Stimulated activated CD4-positive, alpha-beta T cell treated with anti-CD3 and anti-CD28 coated beads, Interleukin-1b, Interleukin-23, amount 100 ng/mL, for 1 hour (primary cell): ENCODE measurements at places on chromosomes 2 and 18.

DNA sequence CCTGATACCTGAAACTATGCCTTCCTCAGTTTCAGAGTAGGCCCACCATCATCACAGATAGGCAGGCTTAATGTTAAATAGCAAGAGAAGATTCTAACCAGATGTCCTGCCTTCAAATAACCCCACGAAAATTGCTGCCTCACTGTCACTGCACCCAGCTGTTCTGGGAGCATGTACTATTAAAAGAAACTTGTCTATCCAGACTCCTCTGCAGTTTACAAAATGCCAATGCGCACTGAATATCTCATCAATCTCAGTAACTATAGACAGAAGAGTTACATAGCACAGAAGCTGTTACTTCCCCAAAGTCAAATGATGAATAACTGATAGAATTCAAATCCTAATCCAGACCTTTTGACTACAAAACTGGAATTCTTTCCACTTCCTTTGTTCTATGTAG, 43.9 kb downstream of the WDR75 start:
- no peak for DNase-seq

DNA sequence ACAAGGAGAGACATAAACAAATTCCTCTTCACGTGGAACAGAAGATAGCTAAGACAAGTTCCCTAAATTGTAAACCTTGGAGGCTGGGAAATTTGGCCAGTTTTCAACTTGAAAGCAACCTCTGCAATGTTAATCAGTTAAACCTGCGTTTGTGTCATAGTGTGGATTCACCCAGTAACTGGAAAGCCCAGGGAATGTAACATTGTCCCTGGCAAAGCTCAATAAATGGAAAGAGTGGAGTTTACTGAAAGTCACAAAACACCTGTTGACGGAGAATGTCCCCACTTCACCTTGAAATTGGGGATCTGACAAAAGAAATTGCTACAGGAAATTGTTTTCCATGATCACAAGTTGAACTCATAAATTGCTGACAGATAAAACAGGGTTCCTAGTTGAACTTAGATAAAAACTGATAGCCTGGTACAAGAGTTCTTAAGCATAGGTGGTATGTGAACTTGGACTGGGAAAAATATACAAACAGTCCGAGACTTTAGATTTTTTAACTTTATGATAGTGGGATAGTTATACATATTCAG, 15.0 kb upstream of the ME2 start:
- no peak for DNase-seq

GRCh38 chr2:59277671-59278070, 1036.5 kb upstream of the FANCL start:
- no peak for DNase-seq

DNA sequence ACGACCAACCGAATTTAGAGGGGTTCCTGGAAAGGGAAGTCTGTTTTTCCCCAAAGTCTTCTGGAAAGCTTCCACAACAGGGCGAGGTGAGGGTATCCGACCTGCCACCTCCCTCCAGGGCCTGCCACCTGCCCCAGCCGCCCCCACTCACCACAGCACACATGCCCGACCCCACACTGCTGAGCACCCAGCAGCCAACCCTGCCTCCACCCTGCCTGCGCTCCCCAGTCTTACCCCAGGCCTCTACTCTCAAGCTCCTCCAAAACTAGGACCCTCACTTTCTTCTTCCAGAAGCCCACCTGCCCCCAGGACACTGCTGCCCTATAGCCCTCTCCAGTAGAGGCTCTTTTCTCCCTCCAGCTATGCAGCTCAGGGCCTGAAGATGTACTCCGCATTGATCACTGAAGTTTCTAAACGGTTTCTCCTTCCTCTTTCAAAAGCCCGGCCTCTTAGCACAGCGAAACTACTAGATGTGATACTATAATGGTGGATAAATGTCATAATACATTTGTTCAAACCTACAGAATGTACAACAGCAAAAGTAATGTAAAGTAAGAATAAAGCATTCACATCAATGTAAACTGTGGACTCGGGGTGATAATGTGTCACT, 128.8 kb upstream of the SLC1A4 start:
- no peak for DNase-seq

- no peak for DNase-seq
Observed at GRCh38 chr2:233816334-233816733, 38.0 kb downstream of the HJURP start.

DNA sequence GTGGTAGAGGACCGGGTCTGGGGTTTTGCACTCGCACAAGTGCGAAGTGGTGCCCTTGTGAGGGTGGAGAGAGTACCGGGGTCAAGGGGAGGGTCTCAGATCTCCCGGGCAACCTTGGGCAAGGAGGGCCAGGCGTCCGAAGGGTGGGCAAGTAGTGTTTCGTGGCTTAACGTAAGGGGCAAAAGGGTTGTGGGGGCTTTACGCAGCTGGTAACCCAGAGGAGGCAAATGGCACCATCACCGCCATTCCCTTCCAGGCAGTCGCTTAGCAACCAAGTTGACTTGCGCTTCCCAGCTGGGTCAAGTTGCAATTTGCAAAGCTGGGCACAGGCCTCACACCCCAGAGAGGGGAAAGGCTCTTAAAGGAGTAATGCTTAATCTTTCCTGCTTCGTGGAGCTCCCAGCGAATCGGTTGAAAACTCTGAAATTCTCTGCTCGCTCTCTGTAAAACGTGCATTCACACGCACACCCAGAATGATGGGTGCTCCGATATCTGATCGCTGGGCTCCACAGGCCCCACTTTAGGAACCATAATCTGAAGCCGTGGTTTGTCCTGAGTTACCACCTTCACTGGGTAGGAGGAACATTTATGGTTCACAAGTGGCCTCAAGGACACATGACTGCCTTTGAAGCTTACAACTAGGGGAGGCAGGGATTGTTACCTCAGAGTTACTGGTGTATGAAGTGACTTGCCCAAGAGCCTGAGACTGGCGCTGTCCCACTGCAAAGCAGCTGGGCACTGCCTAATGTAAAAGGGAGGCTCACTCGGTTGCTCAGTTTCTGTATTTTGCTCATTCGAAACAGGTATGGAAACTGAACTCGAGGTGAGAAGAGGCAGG, 127.9 kb downstream of the UXS1 start:
- DNase-seq = no peak

DNA sequence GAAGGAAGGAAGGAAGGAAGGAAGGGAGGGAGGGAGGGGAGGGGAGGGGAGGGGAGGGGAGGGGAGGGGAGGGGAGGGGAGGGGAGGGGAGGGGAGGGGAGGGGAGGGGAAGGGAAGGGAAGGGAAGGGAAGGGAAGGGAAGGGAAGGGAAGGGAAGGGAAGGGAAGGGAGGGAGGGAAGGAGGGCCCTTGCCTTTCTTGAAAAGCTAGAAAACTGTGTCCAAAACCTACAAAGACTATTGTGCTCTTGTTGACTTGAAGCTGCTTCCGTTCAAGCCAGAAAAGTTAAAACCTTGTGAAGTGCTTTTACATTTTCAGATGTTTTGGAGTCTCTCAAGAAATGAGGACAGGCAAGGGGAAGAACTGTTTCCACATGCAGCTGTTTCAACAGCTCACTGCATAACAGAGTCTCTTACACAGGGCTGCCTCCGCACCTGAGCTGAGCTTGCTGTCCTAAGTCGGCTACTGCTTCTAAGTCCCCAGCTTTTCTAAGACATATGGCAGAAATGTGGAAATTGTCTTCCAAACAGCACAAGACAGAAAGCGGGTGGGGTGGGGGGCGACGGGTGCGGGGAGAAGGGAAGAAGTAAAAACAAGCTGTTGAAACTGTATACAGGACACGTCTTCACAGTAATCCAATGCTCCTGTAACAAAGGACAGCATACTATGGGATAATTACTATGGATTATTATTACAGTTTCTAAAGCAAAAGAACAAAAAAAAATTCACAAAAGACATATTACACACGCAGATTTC, 46.1 kb downstream of the BCL11A start:
- no peak for DNase-seq

DNA sequence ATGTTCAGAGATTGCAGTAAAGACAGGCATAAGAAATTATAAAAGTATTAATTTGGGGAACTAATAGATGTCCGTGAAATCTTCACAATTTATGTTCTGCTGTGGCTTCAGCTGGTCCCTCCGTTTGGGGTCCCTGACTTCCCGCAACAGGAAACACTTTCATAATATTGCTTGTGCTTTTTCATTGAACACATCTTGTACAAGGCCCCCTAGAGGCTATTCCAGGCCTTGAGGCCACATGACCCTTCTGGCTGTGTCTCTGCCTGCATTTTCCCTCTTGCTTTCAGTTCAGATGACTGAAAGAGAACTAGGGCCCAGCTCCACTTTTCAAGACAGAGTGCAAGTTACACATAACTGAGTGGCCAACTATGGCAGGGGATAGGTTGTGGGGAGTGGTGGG, 164.1 kb downstream of the TMEM247 start:
- DNase-seq = no peak

DNA sequence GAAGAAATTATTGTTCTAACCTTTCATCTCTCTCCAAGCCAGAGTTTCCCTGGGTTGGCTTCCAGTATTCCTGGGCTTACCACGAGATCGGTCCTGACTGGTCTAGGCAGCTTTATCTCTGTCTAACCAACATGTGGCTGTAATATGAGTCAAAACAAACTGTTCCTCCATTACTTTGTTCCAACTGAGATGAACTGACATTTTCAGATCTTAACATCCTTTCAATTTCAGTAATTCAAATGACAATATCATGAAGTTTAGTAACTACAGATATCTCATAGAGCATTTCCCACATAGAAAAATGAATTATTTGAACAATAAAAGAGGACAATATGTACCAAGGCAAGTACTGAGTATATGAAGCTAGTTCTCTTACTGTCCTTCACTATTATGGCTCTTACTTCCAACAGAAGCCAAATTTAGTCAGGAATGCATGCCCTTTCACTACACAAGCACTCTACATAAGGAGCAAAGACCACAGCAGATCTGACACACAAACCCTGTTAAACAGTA, 15.5 kb downstream of the SLC25A12 start:
- no peak for DNase-seq

DNA sequence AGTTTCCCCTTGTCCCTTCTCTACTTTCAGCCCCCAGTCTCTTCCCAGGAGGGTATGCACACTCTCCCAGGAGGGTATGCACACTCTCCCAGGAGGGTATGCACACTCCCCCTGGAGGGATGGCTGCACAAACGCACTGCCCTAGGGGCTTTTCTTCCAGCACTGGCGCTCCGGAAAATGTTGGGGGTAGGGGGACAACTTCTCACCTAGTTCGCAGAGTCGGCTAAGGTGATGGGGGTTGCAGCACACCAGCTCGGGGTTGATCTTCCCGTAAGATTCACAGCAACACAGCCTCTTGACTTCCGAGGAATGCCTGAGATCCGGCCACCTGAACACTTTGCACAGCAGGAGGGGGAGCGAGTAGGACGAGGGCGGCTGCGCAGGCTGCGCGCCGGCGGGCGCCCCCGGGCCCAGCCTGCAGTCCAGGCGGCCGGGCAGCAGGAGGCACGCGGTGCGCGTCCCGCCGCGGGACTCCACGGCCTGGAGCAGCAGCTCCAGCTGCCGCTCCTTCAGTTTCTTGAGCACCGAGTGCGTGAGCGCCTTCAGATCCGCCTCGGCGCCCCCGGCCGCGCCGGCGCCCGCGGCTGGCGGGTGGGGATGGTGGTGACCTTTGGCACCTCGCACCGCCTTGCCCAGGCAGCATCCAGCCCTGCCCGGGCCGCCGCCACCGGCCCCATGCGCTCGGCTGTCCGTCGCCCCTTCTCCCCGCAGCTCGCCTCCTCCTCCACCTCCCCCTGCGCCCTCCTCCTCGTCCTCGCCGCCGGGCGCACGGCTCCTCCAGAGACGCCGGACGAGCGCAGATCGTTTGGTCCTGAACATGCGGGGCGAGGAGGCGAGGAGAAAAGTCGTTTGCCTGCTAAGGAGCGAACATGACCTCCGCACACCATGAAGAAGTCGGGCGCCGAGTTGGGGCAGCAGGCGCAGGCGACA, 894 bp downstream of the SMAD7 start:
- no peak for DNase-seq

- DNase-seq = no peak
Observed at GRCh38 chr2:113218283-113219091, 44.7 kb downstream of the PSD4 start.

- no peak for DNase-seq
Observed at GRCh38 chr2:27909901-27910300, 19.4 kb downstream of the BABAM2 start.

DNA sequence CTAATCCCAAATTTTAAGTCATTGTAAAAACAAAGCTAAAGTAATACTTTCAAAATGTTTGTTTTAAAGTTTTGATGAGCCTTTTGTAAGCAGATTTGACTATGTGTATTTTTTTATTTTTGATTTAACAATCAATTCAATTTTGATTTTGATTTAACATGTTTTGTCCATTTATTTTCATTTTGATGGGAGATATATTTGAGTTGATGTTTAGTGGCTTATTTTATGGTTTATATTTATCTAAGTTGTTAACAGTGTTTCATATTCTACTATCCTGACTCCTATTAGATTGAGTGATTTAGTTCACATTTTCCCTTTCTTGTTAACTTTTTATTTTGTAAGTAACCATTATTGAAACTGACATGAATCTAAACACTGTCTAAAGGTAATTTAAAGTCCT, 44.7 kb downstream of the TMEM18 start:
- DNase-seq = no peak

- DNase-seq = no peak
Observed at GRCh38 chr2:121596221-121597080, 52.8 kb downstream of the CLASP1 start.

DNA sequence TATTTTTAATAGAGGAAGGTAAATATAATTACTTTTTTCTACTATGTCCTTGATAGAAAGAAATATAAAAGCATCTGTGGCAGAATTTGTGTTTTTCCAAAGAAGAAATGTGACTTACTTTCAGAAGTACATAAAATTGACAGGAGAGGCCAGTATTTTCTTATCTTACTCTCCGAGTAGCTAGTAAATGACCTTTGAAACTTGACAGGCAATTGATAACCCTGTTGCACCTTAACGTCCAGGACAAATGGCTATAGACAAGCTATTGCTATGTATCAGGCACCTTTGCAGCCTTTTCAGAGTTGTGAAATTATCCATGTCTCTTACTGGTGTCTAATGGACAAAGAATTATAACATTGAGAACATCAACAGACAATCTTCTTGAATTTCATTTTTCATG, 63.0 kb upstream of the TNFRSF11A start:
- no peak for DNase-seq

- DNase-seq = no peak
Observed at GRCh38 chr2:190717306-190717705, 68.4 kb downstream of the NAB1 start.

DNA sequence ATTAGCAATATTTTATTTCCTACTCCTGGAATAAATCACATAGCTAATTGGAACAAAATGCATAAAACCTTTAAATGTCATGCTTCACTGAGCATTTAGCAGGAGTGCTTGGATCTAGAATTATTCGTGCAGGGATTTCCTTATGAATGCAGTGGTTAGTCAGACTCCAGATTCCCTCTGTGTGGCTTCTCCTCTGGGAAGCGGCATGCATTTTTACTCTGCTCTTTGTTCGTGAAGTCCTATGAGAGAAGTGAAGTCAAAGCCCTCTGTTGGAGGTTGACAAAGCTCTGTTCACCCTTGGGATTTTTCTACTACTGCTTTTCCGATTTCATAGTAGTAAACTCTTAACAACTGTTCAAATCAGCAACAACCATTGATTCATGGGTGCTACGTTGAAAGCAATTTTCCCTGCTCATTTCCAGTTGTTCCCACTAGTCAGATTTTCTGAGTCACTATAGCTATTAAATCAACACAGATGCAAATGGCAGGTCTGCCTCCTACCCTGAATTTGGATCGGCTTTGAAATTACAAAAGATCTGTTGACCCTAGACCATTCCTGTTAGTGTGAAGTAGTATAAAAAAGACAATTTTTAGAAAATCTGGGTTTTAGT, 461.7 kb downstream of the STK39 start:
- no peak for DNase-seq
